AG04450 (cell line): ENCODE measurements at places on chromosomes 4 and X.
A peak's percentile ranks its signal among the peaks of the same experiment; 100 is the strongest.

- no peak for DNase-seq
Observed at GRCh38 chr4:113662581-113662980, 99.0 kb downstream of the CAMK2D start.

- no peak for DNase-seq
Observed at GRCh38 chrX:33909836-33910235, 222.3 kb downstream of the FAM47A start.

- DNase-seq, result no peak
Observed at GRCh38 chrX:38654302-38654701, 93.0 kb downstream of the TSPAN7 start.

DNA sequence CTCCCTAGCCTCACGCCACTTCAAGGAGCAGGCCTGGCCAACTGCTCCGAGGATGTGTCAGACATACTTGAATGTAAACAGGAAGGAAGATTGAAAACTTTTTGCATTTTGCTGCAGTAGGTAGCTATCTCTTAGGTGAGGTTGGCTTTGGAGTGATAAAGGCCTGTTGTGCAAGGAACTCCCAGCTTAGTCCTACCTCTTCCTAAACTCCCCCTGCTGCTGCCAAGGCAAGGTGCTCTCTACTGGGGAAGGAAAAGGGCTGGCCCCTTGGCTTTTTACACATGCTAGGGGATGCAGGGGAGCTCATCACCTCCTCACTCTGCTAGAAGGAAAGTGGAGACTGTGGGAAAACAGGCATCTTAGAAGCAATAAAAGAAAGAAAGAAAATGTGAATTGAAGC is 10.7 kb upstream of the BRS3 start:
- DNase-seq, result no peak

DNA sequence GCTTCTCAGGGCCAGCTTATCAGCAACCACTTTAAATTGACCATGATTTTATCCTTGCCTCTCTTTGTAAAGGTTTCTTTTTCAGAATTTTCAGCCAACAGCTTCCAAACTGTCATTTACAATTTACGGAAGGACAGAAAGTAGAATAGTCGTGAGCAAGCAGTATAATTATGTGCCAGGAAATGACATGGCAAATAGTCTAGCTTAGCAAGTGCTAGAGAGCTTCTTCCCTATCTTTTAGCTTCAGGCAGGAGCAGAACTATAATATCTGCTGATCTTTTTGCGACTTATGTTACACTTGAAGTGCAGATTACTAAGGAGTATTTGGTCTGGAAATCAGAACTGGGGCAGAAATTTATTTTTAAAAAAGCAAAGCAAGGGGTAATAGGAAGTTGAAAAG is 123.0 kb upstream of the AP1S2 start:
- no peak for DNase-seq

DNA sequence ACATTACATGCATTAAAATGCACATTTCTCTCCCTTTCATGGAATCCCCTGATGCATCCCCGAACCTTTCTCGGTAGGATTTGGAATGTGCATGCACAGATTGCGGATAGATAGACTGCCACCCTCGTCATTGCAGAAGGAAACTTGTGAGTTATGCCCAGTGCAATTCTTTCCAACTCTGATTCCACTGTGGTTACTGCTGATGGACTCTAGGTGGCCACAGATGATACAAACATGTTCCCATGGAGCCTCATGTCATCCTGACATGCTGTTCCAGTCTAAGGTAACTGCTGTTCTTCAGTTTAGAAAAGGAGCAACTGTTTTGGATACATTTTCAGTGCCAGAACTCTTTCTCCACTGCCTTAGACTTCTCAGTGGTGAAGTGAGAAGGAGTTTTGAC is 9.1 kb upstream of the VCX3B start:
- no peak for DNase-seq

GRCh38 chr4:150826306-150826705 is 188.8 kb downstream of the LRBA start:
- DNase-seq, result no peak

- DNase-seq, result no peak
Observed at GRCh38 chrX:111170017-111170416, 74.0 kb downstream of the PAK3 start.

- no peak for DNase-seq
Observed at GRCh38 chrX:133215747-133216146, 2.4 kb downstream of the TFDP3 start.

DNA sequence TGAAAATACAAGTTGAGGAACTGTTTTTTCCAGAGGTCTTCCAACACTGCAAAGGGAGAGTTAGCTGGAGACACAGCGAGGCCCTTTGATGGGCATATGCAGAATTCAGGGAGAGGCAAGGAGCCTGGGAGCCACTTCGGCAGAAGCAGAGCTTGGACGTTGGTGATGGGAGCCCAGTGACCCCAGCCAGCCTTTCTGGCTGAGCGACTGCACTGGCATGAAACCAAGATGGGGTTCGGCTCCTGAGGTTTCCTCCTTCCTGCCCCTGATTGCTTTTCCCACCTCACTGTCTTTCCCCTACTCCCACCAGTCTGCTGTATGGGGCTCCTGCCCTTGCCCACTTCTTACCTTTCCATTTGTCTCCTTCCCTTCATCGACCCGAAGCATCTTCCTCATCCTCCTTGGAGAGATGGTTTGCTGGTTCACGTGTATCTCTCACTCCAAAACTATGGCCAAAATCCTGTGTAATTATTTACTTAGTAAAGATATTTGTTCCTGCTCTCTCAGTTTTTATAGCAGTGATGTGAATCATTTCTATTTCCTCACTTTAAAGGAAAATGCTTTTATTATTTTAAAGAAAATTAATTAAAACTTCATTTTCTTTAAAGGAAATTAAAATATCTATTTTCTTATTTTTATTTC is 100.5 kb downstream of the NFKB1 start:
- no peak for DNase-seq

DNA sequence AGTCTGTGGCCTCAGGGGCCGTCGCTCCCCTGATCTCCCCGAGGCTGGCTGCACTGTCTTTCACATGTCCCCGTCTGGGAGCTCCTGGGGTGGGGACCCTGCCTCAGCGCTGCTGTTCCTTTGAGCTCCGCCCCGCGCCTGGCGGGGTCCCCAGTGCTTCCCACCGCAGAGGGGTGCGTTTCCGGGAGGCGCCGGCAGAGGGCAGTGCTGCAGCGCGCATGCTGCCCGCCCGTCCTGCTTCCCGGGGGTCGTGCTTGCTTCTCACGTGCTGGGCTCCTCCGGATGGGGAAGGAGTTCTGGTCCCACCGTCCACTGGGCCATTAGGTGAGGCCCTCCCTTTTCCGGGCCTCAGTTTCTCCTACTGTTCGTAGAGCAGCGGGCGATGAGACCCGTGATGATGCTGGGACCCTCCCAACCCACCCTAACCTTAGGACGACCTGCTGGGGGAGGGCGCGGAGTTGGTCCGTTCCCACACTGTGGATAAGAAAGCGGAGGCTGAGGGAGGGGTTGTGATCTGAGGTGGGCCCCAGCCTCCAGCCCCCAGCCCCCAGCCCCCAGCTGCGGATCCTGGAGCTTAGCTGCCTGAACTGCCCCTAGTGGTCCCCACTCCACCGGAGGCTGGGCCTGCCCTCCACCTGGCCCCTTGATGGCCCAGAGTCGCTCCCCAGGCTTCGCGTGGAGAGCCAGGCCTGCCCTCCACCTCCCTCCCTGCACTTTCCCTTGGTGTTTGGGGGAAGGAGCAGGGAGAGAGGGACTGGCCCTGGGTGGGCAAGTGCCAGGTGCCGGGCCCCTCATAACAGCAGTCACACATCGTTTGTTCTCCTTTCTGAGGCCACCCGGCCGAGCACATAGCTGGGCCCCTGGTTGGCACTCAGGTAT is 15.3 kb downstream of the CPZ start:
- DNase-seq, result no peak

- no peak for DNase-seq
Observed at GRCh38 chrX:27309406-27309805, 153.7 kb downstream of the PPP4R3C start.

- DNase-seq, result peak; percentile 34
Observed at GRCh38 chrX:24259544-24260240, 54.2 kb downstream of the SUPT20HL2 start.

DNA sequence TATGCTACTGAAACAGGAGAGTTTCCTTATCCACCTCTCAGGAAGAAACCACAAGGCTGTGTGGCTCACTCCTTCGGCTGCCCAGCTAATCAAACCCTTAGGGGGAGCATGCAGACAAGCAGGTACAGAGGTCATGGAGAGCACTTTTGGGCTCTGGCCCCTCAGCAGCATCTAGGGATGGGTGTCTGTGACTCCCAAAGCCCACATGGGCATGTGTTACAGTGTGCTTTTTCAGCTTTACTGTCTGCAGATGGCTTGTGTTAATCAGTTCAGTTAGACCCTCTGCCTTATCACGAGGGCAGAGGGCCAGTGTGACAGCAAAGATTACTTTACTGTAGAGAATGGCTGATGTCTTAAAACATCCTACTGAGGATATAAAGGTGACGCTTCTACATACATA is 447.4 kb downstream of the PCDH10 start:
- no peak for DNase-seq

GRCh38 chr4:142713282-142714030 is 132.6 kb downstream of the INPP4B start:
- no peak for DNase-seq

DNA sequence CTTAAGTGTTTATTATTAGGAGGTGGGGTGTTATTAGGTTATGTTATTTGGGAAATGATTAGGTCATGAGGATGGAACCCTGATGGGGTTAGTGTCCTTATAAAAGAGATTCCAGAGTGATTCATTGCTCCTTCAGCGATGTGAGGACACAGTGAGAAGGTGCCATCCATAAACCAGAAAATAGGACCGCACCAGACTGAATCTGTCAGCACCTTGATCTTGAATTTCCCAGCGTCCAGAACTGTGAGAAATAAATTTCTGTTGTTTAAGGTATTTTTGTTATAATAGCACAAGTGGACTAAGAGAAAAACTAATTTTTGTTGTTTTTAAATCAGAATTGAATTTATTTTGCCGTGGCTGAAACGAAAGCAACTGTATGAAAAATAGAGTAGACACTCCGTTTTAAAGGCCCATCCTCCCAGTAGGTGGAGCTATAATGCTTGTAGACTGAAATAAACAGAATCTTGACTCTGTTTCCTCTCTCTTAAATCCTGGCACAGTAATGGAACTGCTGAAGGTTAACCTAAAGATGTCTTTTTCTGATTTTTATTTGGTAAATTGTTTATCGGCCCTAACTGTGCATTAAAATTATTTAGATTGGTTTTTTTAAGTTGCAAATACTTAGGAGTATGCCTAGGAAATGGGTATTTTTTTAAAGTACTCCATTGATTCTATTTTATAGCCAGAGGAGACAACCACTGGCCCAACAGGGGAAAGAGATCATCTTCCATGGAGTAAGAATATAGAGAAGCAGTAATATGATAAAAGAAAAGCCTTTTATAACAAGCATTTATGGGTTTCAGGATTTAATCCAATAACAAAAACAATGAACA is 133.2 kb upstream of the ADAMTS3 start:
- DNase-seq, result peak; percentile 10

DNA sequence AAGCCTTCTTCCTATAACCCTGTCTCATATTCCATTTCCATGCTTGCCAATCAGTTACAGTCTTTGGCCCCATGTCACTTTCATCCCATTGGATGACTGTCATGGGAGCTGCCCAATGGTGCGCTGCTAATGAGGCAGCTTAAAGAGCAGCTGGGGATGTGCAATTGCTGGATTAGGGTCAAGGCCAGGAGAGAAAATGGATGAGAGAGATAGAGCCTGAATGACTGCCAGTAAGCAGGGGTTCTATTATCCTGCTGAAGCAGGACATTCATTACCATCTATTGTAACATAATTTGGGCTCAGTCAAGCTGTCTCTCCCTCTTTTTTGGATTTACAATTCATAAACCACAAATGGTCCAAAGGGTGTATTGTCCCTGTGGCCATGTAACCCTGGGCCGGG is 909.0 kb downstream of the CENPC start:
- DNase-seq, result no peak

DNA sequence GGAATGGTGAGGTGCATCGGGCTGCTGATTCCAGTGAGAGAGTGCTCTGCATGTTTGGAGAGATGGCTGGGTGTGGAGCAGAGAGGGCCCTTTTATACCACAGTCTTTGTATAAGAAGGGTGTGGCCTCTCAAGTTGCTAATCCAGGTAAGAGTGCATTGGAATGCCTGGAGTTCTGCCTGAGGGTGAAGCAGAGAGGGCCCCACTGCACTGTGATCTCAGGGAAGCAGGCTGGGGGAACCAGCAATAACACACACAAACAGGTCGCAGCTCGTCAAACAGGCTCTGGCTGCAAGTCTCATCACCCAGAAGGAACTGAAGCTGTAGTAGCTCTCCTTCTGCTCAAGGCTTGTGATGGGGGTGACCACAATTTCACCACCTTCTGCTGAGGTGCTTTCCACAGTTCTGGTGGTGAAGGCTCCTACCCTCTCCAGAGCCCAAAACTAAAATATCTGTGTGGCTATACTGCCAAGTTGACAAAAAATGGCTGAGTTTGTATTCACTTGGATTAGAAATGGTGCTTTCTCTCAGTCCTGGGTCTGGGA is 687.4 kb upstream of the HS3ST1 start:
- DNase-seq, result no peak

GRCh38 chr4:7397206-7398103 is 37.3 kb downstream of the PSAPL1 start:
- no peak for DNase-seq

DNA sequence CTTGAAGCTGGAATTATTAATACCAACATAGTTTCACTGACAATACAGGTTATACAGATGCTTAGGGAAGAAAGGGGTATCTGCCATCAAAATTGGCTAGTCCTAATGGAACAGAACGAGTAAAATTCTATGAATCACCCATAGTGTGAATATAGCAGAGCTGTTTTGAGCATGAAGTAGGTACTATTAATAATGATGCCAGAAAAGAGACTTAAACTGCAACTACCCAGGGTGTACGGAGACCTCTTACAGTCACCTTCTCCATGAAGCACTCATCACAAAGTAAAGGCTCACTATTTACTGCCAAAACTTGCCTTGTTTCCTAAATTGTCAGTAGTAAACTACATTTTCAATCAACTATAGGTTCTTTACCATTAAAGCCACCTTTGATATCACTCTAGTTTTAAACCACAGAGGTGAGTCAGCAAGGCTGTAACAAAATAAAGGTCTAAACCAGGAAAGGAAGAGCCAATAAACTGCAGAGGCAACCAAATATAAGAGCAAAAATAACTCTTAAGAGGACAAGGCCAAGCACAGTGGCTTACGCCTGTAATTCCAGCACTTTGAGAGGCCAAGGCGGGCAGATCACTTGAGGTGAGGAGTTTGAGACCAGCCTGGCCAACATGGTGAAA is 114.4 kb downstream of the FRYL start:
- DNase-seq, result no peak

GRCh38 chr4:110610620-110610939 is 12.3 kb downstream of the PITX2 start:
- no peak for DNase-seq

DNA sequence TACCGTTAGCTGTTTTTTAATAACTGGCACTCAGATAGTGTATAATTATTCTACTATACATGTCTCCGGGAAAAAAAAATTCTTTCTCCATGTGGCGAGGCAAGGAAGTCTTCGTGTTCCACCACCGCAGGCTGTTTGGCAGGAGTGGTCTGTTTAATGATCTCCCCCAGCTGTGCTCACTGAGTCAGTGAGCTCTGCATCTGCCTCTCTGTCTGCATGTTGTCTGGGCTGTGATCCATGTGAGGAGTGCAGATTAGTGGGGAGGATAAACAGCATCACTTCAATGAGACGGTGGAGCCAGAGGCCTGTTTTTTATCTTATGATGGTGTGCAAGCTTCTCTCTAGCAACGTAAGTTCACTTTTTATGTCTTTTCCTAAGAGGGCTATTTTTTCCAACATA is 69.8 kb downstream of the RPS3A start:
- DNase-seq, result peak; percentile 97

GRCh38 chrX:44744799-44745198 is 99.0 kb upstream of the DUSP21 start:
- DNase-seq, result no peak

- peak; percentile 43 for DNase-seq
Observed at GRCh38 chrX:9668537-9668936, 97.1 kb downstream of the GPR143 start.
